ENCODE measurements at places on chromosomes 4 and X.

- DNase-seq: no peak
These were observed 23.3 kb upstream of the ANXA5 start for GRCh38 chr4:121720109-121720508.

GRCh38 chr4:110617075-110617640 lies 5.7 kb downstream of the PITX2 start:
- no peak for DNase-seq

DNA sequence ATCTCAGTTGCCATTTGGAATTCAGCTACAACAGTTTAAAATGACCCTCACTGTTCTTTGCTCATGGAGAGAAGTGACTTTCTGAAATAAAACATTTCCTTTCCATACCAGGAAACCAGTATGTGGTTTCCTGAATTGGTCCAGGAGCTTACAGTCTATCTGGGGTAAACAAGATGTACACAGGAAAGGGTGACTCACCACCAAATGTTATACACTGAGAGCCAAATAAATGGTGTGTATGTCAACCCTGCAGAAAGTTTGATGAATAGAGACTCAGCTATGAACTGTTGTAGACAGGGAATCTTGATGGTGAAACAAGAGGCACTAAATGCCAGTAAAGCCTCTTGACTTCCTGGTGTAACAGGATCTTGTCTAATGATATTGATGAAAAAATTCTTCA lies 100.4 kb downstream of the HS6ST2 start:
- DNase-seq: no peak

GRCh38 chrX:115650449-115650848 lies 89.5 kb downstream of the PLS3 start:
- DNase-seq: no peak

DNA sequence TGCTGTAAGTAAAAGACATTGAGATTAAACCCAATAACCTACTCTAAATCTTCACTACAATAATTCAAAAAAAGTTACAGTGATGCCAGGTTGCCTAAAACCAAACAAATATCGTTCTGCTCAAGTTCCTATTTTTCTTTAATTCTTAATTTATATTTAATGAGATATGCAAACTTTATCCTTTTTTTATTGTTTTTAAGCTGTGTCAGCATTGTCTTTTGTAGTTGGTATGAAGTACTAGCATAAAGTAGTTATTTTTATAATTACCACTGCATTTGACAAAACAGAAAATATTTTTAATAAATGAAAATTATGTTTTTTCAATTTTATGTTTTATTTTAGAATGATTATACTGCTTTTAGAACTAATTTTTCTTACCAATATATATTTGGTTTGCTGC lies 1431.1 kb upstream of the PCDH7 start:
- no peak for DNase-seq

- DNase-seq: no peak
These were observed 25.6 kb downstream of the SORBS2 start for GRCh38 chr4:185786422-185786821.

- DNase-seq: no peak
These were observed 241.1 kb downstream of the TACR3 start for GRCh38 chr4:103478734-103479133.
